Fibroblast of villous mesenchyme (primary cell): ENCODE measurements at places on chromosomes 13 and 19. TPM values are rescaled to one million over a fixed set of nuclear protein-coding genes. Genes with fewer than 3 reads are reported as not detected.

- DNase-seq = no peak
Observed at GRCh38 chr13:51550151-51550550, 34.1 kb upstream of the WDFY2 start.

The CGB8 gene
- total RNA-seq = not detected in 2 replicates

The SHKBP1 gene
- 17.7 and 20.9 TPM in 2 replicates for total RNA-seq

DNA sequence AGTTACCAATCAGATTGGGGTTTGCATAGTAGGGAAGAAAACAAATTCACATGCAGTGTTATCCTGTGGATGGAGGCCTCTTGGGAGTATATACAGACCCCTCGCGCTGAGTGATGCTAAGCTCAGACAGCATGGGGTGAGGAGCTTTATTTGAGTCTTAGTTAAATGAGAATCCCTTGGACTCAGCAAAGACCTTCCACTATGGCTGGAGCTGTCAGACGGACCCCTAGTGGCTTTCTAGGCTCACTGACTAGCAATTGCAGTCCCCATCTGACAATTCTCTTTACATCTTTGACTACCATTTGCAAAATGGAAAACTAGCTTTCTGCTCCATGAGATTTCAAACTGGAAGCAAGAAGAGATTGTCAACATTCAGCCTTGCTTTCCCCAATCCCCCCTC, 90.4 kb downstream of the STOML3 start:
- DNase-seq = no peak

DNA sequence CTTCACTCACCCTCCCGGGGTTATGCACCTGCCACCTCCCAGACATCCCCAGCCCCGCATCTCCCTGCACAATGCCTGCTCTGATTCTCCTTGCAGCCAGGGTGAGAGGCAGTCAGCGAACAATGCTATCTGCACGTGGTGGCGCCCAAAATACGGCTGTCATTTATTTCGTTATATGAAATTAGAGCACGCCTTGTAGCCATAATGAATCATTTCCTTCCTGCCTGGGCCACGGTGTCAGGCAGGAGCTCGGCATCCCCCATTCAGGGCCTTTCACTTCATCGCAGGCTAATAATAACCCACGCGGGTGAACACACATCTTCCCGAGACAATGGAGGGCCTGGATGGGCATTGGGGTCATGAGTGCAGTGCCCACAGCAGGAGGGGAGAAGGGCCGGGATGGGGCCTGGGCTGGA, 143.8 kb upstream of the ZNF507 start:
- no peak for DNase-seq

DNA sequence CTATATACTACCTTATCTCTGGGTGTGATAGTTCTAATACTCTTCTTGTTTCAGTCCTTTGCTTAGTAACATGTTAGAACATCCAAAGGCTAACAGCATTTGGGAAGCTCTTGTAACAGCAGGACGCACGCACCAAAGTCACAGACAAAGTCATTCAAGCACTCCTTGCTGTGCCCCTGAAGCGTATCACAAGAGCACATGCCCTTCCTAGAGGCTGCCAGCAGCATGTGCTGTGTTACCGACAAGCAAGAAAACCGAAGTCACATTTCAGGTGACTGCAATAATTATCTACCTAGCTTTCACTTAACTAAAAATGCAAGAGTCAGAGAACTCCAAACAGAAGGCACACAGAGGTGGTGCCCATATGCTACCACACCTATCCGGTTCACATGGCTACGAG, 194.1 kb downstream of the KLF12 start:
- DNase-seq = no peak

- no peak for DNase-seq
Observed at GRCh38 chr19:23799321-23799720, 40.6 kb upstream of the ZNF681 start.

DNA sequence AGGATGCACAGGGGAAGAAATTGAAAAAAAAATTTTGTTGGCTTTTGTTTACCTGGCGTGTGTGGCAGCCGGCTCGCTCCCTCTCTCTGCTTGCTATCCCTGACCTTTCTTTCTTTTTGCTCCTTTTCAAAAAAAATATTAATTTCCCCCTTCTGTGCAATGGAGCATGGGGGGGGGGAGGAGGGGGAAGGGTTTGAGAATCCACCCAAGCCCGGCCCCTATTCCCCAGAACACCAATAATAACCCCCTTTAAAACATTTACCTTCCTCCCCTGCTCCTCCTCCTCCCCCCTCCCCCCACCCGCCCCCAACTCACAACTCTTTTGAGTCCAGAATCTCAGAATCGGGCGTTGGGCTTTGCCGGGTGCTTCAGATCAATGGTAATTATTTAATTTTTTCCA, 28.4 kb downstream of the NFIX start:
- DNase-seq = no peak

The ANGPTL8 gene
- total RNA-seq = not detected in 2 replicates

GRCh38 chr19:34999498-35000337, at the start of gene GRAMD1A:
TSS of gene GRAMD1A (plus strand) at chr19:35000323. CDS start at chr19:35000479, 156 bp downstream.
- peak; percentile 89 for DNase-seq

The ZNF729 gene
- total RNA-seq = not detected in 2 replicates

- peak; percentile 95 for DNase-seq
Observed at GRCh38 chr19:38654628-38655055, 7.2 kb downstream of the ACTN4 start.

DNA sequence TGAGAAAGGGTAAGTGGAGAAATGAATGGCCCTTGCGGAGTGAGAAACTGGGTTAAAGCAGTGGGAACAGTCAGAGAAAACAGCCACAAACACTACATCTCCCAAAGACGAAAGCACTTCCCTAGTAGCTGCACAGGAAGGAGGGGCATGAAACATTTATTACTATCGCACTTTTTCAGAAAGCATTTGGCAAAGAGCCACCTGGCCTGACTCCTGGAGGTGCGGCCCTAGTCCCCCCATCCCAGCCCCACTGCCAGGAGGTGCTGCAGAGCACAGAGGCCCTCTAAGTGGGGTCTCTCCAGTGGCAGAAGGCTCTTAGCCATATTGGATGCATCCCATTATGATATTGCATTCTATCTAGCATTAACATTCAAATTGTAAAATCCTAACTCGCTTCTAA, 55.8 kb downstream of the MTMR6 start:
- no peak for DNase-seq

- DNase-seq = no peak
Observed at GRCh38 chr13:112983428-112984196, 14.6 kb downstream of the MCF2L start.

DNA sequence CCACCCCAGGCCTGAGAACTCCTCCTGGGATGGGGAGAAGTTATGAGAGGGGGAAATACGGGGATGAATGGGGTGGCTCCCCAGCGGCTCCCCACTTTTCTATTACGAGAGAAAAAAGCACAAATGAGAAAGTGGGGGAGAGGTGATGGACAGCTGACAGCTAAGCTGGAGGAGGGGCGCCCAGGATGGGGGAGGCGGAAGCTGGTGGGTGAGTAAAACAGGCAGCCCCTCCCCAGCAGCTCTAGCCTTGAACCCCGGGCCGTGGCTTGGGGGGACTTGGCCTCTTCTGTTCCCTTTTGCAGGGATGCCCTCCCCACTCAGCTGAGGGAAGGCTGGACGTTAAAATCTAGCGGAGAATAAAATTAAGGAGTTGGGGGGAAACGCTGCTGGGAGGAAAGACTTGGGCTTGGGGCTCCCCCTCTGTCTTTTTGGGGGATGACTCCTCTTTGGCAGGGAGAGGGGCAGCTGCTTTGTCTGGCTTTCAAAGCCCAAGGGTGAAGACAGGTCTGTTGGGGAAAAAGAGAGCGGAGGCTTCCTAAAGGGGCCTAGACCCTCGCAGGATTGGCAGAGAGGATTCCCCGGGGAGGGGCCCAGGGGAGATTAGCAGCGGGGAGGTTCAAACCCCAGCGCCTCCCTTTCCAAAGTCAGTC, 1.4 kb upstream of the SAMD1 start:
- no peak for DNase-seq

- no peak for DNase-seq
Observed at GRCh38 chr19:11361037-11361770, 6.0 kb downstream of the PLPPR2 start.

The LGALS4 gene
- total RNA-seq = 0.43 TPM in 1 of 2 replicates, not detected in the other

DNA sequence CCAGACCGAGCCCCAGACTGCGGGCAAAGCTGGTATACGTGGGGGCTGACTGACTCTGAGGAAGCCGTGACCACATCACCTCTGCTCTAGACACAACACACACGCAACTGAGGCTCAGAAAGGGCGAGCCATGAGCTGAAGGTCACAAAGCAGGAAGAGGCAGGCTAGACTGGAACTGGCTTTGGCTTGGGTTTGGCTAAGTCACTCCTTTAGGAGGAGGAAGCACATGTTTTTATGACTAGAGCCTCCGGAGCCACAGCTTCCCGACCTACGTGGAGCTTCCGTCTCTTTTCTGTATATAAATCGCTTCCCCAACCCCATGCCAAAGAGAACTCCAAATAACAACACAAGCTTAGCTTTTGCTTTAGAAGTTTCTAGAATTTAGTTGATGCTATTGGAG, 48.0 kb downstream of the RFX2 start:
- DNase-seq = peak; percentile 61

The KLK10 gene
- total RNA-seq = not detected in 2 replicates

- DNase-seq = no peak
Observed at GRCh38 chr13:23848646-23849141, 40.5 kb downstream of the MIPEP start.

DNA sequence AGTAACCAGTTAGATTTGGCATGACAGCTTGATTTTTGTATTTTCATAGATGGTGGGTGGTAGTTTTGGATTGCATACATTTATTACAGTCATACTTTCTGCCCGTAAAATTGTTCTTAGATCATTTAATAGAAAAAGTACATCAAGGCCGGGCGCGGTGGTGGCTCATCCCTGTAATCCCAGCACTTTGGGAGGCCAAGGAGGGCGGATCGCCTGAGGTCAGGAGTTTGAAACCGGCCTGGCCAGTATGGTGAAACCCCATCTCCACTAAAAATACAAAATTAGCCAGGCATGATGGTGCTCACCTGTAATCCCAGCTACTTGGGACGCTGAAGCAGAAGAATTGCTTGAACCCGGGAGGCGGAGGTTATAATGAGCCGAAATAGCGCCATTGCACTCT, 55.0 kb upstream of the UBE2L5 start:
- DNase-seq = no peak

- peak; percentile 63 for DNase-seq
Observed at GRCh38 chr13:23828086-23828485, 61.1 kb downstream of the MIPEP start.

GRCh38 chr19:7877249-7877836, 3.2 kb upstream of the PRR36 start:
- no peak for DNase-seq

- peak; percentile 71 for DNase-seq
Observed at GRCh38 chr19:4342314-4342614, 1.1 kb upstream of the MPND start.

DNA sequence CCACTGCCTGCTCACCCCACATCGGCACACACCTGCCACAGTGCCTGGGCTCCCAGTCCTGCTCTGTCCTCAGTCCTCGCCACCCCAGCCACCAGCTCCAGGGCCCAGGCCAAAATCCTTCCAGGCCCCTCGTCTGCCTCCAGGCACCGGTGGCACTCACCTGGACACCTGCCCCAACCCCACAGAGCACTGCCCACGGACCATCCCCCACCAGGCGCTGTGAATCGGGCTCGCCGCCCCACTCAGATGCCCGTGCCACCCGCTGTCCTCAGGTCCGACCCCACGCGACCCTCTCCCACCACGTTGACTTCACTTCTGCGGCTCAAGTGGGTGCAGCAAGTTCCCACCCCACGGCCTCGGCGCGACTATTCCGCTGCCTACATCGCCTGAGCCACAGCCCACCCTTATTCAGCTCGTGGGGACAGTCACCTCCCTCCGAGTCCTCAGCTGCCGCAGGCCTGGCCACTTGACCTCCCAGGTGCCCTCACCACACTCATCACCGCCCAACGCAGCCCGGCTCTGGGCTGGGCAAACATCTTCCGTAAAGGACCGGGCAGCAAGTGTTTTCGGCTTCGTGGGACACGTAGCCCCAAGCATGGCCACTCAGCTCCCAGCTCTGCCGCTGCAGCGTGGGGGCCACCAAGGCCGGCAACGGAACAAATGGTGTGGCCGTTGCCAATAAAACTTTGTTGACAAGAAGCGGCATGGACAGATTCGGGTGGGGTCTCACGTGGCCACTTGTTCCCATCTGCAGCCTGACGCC, 5.7 kb downstream of the PIP5K1C start:
- DNase-seq = no peak

- DNase-seq = peak; percentile 36
Observed at GRCh38 chr13:60226507-60226906, 62.8 kb upstream of the DIAPH3 start.

DNA sequence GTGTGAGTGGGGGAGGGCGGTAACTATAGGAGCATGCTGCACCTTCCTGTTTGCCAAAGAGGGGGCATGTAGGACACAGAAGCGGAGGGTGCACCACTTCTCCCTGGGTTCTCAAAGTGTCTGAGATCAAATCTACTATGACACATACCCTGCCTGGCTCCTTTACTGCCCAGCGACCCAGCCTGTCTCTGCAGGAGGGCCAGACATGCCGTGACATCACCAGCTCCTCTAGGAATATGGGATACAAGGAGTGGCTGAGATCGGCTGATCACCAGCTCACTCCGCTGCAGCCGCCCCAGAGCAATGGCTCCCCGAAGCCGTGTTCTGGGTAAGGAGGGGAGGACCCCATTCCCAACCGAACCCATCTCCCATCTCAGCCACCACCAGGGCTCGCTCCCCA, 16.4 kb upstream of the IGFL1 start:
- DNase-seq = no peak

DNA sequence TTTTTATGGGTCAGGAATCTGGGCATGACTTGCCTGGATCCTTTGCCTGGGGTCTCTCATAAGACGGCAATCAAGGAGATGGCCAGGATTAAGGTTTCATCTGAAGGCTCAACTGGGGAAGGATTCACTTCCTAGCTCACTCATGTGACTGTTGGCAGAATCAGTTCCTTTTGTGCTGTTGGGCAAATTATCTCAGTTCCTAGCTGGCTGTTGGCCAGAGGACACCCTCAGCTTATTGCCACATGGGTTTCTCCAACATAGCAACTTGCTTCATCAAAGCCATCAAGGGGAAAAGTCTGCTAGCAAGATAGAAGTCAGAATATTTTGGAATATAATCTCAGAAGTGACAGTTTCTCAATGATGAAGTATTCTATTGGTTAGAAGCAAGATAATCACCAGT, 12.2 kb upstream of the EVI5L start:
- DNase-seq = no peak

DNA sequence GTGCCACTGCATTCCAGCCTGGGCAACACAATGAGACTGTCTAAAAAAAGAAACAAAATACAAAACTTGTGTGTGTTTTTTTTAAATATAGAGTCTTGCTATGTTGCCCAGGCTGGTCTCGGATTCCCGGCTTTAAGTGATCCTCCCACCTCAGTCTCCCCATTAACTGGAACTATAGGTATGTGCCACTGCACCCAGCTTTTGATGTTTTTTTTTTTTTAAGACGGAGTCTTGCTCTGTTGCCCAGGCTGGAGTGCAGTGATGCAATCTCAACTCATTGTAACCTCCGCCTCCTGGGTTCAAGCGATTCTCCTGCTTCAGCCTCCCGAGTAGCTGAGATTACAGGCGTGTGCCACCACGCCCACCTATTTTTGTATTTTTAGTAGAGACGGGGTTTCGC, 37.0 kb downstream of the SUGP2 start:
- no peak for DNase-seq

The MUC16 gene
- total RNA-seq = under 0.01 TPM in 2 replicates

The CGB2 gene
- total RNA-seq = not detected in 2 replicates
